Stimulated activated CD8-positive, alpha-beta memory T cell treated with anti-CD3 and anti-CD28 coated beads, Interleukin-15, amount 100 ng/mL, for 48 hours (primary cell): ENCODE measurements at places on chromosomes 12 and 14.

DNA sequence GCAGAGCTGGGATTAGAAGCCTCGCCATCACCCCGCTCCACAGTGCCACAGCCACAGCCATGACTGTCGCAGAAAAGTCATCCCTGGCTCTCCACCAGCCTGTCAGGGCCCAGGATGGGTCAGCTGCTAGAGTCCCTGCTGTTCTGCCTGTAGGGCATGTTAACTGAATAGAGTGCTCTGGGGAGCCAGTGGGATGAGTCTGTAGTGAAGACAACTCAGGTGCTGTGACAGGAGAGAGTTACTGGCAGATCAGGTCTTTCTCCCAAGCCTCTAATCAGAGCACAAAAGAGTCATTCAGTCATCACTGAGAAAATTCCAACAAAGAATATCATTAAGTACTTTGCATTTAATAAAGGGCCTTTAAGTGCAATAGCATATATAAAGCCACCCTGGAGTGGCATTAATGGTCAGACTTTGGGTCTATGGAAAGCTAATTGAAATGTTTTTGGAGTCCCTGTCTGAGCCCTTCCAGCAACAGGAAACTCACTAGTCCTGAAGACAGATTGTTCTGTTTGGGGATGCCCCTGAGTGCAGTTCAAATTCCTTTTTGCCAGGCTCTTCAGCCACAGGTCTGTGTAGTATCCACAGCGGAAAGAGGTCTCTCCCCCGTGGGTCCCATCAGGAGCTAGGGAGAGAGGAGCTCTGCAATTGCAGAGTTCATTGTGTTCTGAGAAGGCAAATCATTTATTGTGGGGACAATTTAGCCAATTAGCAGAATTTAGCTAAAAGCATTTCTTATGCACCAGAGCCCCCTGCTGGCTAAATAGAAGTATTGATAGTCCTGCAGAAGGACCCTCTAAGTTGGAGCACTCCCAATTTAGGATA is 45.2 kb upstream of the C14orf132 start:
- no peak for DNase-seq

- no peak for DNase-seq
These were observed 614.3 kb upstream of the MIS18BP1 start for GRCh38 chr14:45867046-45867894.

GRCh38 chr12:30979371-30980259 is 53.1 kb downstream of the TSPAN11 start:
- no peak for DNase-seq

DNA sequence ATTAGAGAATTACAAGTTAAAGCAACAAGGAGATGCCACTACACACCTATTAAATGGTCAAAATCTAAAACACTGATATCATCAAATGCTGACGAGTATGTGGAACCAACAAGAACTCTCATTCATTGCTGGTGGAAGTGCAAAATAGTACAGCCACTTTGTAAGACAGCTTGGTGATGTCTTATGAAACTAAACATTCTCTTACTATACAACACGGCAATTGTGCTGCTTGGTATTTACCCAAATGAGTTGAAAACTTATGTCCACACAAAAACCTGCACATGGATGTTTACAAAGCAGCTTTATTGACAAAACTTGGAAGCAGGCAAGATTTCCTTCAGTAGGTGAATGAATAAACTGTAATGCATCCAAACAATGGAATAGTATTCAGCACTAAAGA is 3.2 kb downstream of the TMBIM4 start:
- no peak for DNase-seq
